ENCODE measurements at places on chromosomes 11 and 22. TPM values are rescaled to one million over a fixed set of nuclear protein-coding genes. Genes with fewer than 3 reads are reported as not detected.

Gene PICK1
- polyA plus RNA-seq = 6.3 TPM

Gene UPK3A
- not detected for polyA plus RNA-seq

Gene C11orf86
- not detected for polyA plus RNA-seq

Gene GRM5
- polyA plus RNA-seq = not detected

Gene OR56A4
- not detected for polyA plus RNA-seq

Gene EXPH5
- polyA plus RNA-seq = 2.0 TPM

Gene GP1BB
- not detected for polyA plus RNA-seq

Gene OR51B4
- polyA plus RNA-seq = not detected

Gene KCTD17
- polyA plus RNA-seq = 10.8 TPM

Gene CDC42BPG
- polyA plus RNA-seq = 0.27 TPM

Gene APOL4
- not detected for polyA plus RNA-seq

Gene DCDC1
- polyA plus RNA-seq = not detected

Gene DNAJB7
- 0.15 TPM for polyA plus RNA-seq

Gene SNX32
- polyA plus RNA-seq = 0.38 TPM

Gene BCO2
- polyA plus RNA-seq = 0.12 TPM

Gene KLHDC7B
- polyA plus RNA-seq = 10.0 TPM

Gene GAL
- not detected for polyA plus RNA-seq

Gene SEPTIN3
- polyA plus RNA-seq = not detected

Gene PRG3
- polyA plus RNA-seq = not detected

Gene ART1
- polyA plus RNA-seq = not detected

Gene OLFML1
- not detected for polyA plus RNA-seq

Gene DCHS1
- 2.7 TPM for polyA plus RNA-seq
